GM04503 (cell line): ENCODE measurements at places on chromosomes 6 and 20.

DNA sequence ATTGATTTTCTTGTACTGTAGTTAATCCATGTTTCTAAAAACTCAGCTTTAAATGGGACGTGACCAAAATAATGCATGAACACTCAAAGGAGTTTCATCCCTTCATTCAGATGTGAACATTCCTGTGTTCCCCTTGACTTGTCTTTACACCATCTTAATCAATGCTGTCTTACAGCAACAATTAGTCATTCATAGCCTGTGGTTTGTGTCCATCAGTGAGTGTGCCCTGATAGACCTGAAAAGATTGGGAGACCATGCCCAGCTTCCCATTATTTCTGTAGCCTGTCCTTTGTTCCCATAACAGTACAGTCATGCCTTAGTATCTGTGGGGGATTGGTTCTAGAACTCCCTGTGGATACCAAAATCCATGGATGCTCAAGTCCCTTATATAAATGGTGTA is 23.9 kb downstream of the NT5E start:
- no peak for DNase-seq

DNA sequence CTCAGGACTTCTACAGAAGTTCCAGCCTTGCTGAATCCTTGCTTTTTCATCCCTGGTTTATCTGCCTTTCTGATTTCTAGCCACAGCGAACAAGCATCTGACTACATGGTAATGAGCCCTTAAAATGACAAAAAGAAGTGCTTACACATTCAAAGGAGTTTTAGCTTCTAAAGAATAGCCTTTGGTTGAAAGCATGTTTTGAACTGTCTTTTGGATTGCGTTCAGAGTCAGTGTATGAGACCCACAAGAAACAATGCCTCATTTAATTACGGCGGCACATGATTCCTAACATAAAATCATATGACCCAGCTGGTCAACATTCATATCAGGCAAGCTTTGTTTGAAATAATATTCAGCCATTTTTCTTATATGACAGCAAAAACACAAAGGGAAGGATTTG is 784.2 kb downstream of the KIF16B start:
- DNase-seq, result no peak

- no peak for DNase-seq
Observed at GRCh38 chr6:7938562-7939183, 28.1 kb upstream of the TXNDC5 start.

DNA sequence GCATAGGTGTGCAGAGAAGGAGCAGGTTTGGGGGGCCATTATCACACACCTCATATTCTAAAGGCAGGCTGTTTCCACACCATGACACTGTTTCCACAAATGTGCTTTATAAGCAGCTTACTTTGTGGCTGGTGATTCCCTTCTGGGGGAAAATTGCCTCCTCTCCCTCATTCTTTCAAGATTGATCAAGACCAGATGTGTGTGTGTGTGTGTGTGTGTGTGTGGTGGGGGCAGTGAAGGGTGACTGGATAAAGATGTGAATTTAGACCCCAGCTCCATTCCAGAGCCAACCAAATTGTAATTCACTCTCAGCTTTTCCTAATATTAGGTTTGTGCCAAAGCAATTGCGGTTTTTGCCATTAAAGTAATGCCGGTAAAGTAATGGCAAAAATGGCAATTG is 45.6 kb downstream of the EDN3 start:
- DNase-seq, result no peak

DNA sequence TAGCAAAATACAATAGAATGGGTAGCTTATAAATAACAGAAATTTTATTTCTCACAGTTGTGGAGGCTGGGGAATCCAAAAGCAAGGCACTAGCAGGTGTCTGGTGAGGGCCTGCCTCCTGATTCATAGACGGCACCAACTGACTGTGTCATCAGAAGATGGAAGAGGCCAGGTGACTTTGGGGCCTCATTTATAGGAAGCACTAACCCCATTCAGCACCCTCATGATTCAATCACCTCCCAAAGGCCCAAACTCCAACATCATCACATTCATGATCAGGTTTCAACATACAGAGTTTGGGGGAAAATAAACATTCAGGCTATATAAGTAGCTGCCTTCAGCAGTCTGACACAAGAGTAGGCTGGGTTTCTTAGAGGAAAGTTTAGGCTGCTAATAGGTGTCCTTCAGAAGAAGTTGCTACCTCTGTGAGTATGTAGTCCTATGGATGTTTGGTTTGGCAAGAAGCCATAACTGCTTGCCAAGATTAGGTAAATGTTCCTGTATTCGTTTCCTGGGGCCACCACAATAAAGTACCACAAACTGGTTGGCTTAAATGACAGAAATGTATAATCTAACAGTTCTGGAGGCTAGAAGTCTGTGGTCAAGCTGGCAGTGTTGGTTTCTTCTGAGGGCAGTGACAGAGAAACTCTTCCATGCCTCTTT is 48.8 kb downstream of the NT5E start:
- no peak for DNase-seq

DNA sequence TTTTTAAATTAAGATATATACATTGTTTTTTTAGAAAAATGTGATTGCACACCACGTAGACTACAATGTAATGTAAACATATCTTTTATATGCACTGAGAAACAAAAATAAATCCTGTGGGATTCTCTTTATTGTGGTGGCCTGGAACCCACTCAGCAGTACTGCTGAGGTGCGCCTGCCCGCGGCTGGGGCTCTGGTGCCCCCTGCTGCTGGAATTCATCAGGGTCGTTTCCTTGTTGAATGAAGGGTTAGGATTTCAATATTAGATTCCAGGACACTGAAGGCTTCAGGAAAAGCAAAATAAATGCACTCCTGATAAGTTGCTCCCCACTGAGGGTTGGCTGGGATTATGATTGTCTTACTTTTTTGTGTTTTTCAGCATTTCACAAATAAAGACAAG is 175.8 kb upstream of the GGTLC1 start:
- DNase-seq, result no peak

DNA sequence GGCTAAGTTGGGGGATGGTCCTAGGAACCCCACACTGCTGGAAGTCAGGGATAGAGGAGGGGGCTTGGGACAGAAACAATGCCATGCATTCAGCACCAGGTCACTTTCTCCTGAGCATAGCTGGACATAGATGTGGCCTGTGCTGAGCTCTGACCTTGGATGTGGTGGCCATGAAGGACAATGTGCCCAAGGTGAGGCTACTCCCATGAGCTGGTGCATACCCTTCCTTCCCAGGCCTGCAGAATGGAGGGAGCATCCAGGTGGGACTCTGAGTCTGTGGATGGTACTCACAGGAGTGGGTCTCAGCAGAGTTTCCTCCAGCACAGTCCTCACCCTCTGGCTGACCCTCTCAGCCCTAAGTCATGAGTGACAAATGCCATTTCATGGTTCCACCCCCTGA is 16.9 kb downstream of the CST9L start:
- DNase-seq, result no peak

- peak; percentile 8 for DNase-seq
Observed at GRCh38 chr6:132715204-132715603, 1.3 kb upstream of the VNN1 start.

GRCh38 chr20:56348746-56349145 is 10.0 kb upstream of the FAM210B start:
- DNase-seq, result no peak
